ENCODE measurements at places on chromosomes 12 and 14. TPM values are rescaled to one million over a fixed set of nuclear protein-coding genes. Genes with fewer than 3 reads are reported as not detected.
A peak's percentile ranks its signal among the peaks of the same experiment; 100 is the strongest.

Gene L3HYPDH
- total RNA-seq, result 60.0 TPM

Gene NKX2-1
- total RNA-seq, result not detected

Gene PROX2
- not detected for total RNA-seq

Gene RNASE3
- total RNA-seq, result not detected

- DNase-seq, result no peak
These were observed 8.2 kb downstream of the WBP11 start for GRCh38 chr12:14795028-14795448.

DNA sequence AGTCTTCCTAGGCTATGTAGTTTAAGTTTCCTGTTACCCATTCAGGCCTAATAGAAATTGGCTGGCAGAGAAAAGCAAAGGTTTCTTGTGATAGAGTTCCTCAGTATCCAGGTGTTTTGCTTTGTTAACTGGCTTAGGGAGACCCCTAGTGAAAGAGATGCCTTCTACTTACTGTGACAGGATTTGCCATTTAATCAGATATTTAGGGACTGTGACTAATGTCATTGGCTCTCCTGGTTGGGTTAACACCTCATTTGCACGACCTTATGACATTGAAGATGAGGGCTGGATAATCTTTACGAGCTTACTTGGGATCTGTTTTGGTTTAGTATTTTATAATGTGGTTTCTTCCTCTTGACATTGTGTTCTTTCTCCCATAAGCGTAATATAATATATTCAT lies 5.8 kb downstream of the MON2 start:
- no peak for DNase-seq

DNA sequence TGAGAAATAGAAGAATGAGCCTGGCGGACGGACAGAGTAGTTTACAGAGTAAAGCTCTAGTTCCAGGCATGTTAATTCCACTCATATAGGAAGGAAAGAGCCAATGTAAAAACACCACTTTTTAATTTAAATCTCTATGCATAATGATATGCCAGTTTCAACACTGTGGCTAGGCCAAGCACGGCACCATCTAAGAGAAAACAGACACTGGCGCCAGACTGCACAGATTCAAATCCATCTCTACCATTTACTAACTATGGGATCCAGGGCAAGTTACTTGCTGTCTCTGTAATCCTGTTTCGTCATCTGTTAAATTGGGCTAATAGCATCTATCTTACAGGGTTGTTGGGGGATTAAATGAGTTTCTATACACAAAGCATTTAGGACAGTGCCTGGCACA lies 27.5 kb downstream of the RMST start:
- DNase-seq, result no peak

DNA sequence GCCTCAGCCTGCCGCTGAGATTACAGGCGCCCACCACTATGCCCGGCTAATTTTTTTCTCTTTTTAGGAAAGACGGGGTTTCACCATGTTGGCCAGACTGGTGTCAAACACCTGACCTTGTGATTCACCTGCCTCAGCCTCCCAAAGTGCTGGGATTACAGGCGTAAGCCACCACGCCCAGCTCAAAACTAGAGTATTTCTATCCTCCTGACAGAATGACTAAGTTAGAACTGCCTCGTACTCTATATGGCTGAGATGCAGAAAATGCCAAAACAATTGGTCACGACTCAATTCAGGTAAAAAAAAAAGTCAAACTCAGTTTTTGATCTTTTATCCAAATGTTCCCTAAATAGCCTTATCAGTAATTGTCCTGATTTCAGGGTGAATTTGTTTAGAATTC lies 11.1 kb downstream of the AKAP5 start:
- no peak for DNase-seq

DNA sequence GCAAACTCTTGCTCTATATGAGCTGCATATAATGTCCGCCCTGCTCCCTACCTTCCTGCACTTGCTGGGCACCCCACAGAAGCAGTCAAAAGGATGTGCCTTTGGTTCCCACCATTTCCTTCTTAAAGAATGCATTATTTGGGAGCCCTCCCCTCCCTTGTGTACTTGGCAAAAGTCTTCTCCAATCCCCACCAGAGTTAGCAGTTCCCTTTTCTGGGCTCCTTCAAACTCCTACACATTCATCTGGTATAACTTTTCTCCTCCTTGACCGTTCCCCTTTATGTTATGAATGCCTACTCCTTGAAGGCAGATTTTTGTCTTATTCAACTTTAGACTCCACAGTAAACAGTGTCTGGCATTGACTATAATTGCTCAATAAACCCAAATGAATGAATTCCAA lies 27.8 kb downstream of the AREL1 start:
- DNase-seq, result no peak

DNA sequence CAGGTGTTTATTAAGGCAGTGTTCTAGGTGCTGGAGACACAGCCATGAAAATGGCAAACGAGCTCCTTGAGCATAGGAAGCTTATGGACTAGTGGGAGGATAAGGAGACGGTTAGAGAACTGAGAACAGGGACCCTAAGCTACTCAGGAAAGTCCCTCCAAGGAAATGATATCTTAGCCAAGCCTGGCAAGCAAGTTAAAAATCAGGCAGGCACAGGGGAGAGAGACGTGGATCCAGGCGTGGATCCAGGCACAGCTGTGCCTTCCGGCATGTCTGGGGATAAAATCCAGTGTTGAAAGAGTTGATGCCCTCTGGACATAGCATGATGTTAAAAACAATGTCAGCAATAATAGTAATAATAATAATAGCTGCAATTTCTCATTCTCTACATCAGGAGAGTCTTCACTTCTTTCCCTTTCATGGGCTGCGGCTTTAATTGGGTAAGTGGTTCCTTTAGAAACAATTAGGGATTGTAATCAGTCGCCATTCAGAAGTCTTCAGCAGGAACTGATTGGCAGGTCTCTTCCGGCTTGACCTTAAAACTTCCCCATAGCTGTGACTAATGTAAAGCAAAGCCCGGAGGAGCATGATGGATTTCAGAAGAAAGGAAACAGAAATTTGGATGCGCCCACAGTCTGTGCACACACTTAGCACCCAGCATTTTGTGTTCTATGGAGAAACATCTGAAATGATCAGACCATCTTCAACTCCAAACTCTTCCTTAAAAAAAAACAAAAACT lies 230.2 kb downstream of the SLC41A2 start:
- DNase-seq, result no peak

DNA sequence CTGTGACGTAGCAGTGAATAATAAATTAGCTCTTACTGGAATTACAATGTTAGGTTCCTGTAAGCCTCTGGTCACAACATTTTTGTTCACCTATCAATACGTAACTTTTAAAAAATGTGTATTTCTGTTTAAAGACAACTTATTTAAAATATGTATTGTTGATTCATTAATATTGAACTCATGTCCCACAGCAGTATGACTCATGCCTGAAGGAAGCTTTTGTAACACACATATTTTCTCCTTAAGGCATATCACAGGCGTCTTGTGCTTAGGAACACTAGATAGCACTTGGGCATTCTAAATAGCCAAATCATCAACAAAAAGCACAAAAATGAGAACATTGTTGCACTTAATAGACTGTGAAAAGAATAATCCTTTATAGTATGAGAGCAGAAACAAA lies 92.5 kb downstream of the GPHN start:
- DNase-seq, result no peak

GRCh38 chr14:104970231-104971068 lies 7.7 kb downstream of the AHNAK2 start:
- no peak for DNase-seq

GRCh38 chr12:117097159-117097558 lies 2.1 kb downstream of the TESC start:
- DNase-seq, result peak; percentile 54

GRCh38 chr12:80715713-80716249 lies 931 bp upstream of the MYF5 start:
- no peak for DNase-seq

Data from body of pancreas (tissue), 4 donors.